Stimulated activated CD4-positive, alpha-beta T cell treated with anti-CD3 and anti-CD28 coated beads, Interleukin-1b, Interleukin-23, amount 100 ng/mL, for 4 hours (primary cell): ENCODE measurements at places on chromosomes 12 and 14.

GRCh38 chr12:80698847-80699542 lies 8.4 kb upstream of the MYF6 start:
- no peak for DNase-seq

DNA sequence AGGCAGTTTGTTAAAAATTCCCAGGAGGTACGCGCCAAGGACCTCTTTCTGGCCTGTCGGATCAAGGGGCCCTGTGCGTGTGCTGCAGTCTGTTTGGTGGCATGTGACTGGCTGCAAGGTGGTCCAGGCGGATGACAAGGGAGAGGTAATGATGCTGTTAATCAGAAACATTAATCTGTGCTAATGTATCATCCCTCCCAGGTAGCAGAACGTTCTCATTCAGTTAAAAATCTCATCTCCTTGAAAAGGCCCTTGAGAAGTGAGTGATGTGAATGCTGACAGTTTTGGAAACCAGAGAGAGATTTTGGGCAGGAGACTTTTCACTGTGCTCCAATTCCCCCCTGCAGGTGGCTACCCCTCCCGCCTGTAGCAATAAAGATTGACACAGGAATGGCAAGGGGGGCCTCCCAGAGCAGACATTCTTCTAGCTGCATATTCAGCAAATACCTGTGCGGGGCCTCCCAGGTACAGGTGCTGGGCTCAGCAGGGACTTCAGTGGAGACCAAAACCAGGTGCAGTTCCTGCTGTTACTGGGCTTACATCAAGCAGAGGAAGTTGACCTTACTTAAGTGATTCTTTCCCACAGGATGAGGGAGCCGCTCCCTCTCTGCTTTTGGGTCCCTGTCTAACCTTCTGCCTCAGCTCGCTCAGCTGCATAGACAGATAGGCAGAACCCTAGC lies 364.8 kb downstream of the CACNA1C start:
- no peak for DNase-seq

DNA sequence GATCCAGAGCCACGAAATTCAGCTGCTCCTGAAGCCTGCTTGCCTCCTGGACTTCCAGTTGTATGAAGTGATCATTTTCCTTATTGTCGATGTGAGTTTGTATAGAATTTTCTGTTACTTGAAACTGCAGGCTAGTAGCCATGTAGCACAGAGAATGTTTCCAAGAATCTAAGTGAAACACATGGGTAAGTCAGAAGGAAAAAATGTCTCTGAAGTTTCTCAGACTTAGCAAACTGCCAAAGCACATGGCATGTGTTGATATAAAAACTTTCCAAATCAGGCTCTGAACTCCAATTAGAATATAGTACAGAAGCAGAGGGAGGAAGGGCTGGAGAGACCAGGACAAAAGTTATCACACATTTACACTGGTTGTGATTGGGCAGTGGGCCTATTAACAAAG lies 9.8 kb upstream of the PCNX1 start:
- no peak for DNase-seq

- DNase-seq = no peak
Measured at GRCh38 chr12:108180255-108181094, 51.4 kb downstream of the WSCD2 start.

DNA sequence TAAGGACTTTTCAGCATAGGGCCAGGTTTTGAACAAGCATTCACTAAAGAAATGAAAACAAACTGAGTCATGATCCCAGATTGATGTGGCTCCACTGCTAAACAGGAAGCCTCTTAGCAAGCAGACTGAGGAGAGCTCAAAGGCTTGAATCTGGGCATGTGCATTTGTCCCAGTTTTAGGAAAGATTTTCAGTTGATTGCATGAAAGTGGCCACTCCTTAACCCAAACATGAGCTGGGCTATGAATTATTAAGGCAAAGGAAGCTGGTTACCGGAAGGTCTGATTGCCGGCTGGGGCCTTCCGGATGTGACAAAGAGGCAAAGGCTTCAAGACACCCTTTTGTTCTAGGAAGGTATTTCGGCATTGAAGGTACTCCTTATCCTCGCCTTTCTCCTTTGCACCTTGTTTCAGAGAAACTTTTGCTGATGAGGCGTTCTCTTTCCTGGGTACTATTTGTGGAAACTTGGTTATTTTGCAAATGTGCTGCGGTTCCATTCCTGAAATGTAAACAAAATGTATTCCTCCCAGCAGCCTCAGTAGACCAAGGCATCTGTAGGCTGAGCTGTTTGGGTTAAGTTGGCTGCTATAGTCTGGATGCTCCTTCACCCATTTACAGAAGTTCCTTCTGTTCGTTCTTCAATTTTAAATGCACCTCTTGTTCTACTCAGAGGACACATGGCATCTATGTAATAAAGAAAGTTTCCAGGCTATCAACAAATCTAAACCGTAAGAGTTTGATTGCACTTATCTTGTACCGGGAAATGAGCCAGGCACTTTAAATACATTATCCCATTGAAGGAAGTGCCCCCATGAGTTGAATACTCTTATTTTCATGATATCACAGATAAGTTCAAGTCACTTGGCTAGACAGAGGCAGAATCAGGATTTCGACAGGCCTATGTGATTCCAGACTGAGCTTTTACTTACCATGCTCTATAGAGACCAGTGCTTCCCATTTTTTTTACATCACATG lies 115.6 kb upstream of the METAP2 start:
- no peak for DNase-seq

DNA sequence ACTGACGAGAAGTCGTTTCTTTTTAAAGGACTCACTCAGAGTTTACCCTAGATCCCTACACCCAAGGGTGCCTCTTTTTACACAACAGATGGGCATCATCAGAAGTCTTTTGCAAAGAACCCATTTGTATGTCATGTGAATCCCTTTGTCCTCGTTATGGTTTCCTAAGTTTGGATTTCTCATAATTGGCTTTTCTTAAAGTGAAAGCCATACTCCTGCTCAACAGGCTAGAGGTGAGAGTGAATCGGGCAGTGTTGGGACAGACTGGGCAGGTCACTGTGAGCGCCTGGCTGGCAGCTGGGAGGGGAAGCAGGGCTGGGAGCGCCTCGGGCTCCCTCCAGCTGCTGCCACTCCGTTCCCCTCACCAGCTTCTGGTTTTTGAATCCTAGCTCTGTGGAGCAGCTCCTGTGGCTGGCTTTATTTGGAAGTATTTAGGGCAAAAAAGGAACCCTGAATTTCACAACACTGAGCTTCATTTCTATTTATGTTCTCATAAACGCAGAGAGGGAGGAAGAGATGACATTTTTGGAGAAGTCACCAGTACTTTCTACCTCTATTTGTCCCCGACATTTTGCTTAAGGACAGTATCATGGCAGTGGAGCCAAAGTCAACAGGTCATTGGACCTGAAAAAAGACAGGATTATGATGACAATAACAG lies 63.8 kb upstream of the ACTN1 start:
- DNase-seq = no peak

DNA sequence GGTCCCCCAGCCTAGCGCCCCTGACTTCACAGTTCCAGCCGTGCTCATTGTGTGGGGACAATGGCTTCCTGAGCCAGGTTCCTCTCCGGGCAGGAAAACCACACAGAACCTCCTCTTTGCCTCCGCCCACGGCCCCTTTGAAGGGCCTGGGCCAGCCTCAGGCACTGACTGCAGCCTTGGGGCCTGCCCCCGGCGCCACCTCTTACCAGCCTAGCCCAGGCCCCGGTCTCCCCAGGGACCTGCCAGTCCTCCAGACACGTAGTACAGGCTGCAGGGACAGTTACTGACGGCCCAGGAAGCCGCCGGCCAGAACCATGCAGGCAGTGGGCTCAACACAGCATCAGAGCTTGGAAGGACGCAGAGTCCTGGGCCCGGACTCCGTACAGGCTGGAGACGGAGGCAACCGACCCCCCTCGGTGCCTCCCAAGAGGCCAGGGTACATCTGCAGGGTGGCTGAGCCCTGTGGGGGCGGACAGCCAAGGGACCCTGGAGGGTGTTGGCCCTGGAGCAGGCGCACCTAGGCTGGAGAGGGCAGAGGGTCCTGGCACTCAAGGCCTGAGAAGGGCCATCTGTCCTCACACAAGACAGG lies 20.9 kb upstream of the NUDT14 start:
- no peak for DNase-seq

- no peak for DNase-seq
Measured at GRCh38 chr14:80576401-80576800, 365.1 kb upstream of the DIO2 start.

DNA sequence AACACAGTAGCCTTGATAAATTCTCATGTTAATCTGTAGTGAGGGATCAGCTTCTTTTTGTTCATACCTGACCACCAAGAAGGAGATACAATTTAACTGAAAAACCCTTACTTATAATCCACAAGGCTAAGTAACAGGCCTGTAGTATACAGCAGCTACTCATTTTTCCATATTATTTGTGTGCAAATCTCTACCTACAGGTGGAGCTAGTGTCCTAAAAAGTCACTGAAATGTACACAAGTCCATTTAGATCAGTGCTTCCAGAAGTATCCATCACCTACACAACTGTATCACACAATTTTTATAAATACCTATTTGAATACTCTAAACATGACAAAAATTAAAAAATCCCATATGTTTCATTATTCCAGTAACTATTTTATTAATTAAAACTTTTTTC lies 173.2 kb downstream of the SLC35F4 start:
- DNase-seq = no peak

DNA sequence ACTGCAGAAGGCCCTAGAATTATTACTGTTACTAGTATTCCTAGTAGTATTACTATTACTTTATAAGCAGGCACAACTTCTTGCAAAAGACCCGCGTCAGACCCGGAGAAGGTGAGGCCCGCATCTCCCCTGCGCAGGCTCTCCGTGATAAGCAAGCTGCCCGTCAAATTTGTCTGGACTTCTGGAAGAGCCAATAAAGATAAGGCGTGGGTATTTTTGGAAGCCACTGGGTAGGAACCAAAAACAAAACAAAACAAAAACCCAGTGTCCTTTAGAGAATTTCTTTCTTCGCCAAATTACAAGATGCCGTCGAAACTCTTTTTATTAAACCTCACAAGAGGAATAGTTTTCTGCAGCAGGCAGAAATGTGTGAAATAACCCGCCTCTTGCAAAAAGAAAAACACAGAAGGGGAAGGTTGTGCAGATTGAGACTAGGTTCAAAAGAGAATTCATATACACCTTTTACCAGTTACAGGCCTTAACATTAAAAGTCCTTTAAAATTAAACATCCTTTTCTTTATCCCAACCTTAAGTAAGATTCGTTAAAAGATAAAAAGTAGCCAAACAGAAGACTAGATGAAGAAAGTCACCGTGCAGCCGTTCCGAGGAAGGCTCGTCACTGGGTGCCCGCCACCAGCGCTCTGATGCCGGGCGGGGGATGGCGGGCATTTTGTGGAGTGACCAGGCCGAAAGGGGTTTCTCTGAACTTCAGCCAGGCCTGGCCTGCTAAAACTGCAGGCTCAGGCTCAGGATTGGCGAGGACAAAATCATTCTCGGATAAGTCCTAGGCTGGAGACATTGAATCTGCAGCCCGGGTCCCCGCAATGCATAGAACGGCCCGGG lies 1.6 kb downstream of the TBX5 start:
- DNase-seq = no peak

GRCh38 chr12:25041006-25041741 lies 92.3 kb upstream of the BCAT1 start:
- DNase-seq = no peak

- no peak for DNase-seq
Measured at GRCh38 chr14:55711175-55711811, 131.3 kb downstream of the KTN1 start.

- DNase-seq = peak; percentile 35
Measured at GRCh38 chr12:110776410-110776809, 33.7 kb upstream of the PPP1CC start.

- no peak for DNase-seq
Measured at GRCh38 chr12:58804749-58805148, 115.6 kb downstream of the LRIG3 start.

DNA sequence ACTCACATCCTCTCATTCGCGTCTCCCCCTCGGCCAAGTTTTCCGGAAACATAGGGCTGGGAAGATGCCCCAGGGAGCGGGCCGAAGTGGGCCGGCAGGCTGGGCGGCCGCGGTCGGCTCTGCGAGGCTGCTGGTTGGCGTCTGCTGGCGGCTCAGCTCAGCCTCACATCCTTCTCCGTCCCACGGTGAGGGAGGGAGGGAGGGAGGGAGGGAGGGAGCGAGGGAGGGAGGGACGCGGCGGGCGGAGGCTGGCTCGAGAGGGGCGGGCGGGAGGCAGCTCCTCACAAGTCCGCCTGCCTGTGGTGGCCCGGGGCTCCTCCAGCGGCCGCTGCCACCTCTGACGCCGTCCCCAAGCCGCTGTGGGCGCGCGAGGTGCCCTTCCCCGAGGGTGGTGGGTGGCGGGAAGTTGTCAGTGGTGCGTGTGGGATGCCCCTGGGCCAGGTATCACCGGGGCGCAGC lies 93.8 kb downstream of the RFLNA start:
- peak; percentile 30 for DNase-seq
